ENCODE measurements at places on chromosomes 6 and 20.

DNA sequence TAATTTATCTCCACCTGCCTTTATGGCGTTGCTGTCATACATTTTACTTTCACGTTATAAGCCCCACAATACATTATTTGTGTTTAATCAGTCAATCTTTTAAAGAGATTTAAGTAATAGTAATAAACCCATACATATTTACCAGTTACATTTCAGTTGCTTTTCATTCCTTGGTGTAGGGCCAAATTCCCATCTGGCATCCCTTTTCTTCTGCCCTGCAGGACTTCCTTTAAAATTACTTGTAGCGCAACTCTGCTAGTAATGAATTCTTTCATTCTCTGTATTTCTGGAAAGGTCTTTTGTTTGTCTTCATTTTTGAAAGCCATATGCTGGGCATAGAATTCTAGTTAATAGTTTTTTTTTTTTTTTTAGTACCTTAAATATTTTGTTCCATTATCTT is 24.9 kb downstream of the ZNF334 start:
- DNase-seq = no peak

GRCh38 chr6:20906945-20907344 is 372.7 kb downstream of the CDKAL1 start:
- DNase-seq = no peak

- peak; percentile 59 for DNase-seq
Observed at GRCh38 chr6:24990236-24990845, 54.6 kb upstream of the RIPOR2 start.

- DNase-seq = no peak
Observed at GRCh38 chr20:46695892-46696291, 6.6 kb upstream of the TP53RK start.

- no peak for DNase-seq
Observed at GRCh38 chr6:156935000-156935399, 157.8 kb downstream of the ARID1B start.

- no peak for DNase-seq
Observed at GRCh38 chr20:63962426-63963347, 6.5 kb upstream of the UCKL1 start.

GRCh38 chr6:12477616-12478015 is 187.5 kb downstream of the EDN1 start:
- no peak for DNase-seq

GRCh38 chr20:19419396-19419795 is 207.0 kb downstream of the SLC24A3 start:
- no peak for DNase-seq

GRCh38 chr6:6803180-6803977 is 214.9 kb downstream of the LY86 start:
- DNase-seq = no peak

- no peak for DNase-seq
Observed at GRCh38 chr6:39321761-39322160, 741 bp downstream of the KCNK16 start.

DNA sequence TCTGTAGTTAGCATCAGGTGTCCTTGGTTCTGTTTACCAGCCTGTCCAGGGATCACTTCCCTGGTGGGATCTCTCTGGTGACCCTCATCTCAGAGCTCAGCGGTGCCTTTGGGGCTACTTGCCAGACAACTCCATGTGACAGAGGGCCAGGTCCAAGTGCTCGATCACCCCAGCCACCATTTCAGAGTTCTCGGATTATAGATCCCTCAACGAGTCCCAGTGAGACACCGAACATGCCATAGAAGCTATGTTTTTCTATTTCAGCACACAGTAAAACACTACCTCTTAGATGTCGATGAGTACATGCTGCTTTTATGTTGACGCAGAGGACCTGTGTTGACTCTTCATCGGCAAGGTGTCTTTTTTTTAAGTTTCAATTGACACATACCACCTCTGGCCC is 170.1 kb upstream of the AKAP12 start:
- DNase-seq = no peak

DNA sequence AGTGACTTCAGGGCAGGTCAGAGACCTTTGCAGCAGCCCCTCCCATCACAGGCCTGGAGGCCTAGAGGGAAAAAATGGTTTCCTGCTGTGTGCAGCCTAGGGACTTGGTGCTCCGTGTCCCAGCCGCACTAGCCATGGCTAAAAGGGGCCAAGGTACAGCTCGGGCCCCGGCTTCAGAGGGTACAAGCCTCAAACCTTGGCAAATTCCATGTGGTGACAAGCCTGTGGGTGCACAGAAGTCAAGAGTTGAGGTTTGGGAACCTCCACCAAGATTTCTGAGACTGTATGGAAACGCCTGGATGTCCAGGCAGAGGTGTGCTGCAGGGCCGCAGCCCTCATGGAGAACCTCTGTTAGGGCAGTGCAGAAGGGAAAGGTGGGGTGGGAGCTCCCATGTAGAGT is 34.0 kb downstream of the UBE3D start:
- DNase-seq = no peak

DNA sequence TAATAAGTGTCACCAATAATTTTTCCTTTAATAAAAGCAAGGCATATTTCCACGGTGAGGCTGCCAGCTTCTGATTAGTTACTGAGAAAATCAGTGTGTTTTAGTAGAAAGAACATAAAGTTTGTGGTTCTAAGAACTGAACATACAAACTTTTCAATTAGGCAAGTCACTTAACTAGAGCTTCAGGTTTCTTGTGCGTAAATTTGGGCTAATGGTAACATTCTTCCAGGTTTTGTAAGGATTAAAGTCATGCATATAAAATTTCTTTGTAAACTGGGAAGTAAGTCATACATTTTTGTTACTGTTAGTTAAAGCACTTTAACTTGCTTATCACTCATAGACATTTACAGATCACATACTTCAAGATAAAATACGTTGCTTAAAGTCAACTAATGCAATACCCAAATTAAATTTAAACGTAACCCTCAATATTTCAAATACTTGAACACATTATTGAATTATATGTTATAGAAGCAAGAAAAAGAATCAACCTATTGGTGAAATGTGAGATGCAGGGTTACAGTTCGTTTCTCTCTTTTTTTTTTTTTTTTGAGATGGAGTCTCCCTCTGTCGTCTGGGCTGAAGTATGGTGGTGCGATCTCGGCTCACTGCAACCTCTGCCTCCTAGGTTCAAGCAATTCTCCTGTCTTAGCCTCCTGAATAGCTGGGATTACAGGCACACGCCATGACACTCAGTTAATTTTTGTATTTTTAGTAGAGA is 327.3 kb upstream of the NOX3 start:
- DNase-seq = no peak

DNA sequence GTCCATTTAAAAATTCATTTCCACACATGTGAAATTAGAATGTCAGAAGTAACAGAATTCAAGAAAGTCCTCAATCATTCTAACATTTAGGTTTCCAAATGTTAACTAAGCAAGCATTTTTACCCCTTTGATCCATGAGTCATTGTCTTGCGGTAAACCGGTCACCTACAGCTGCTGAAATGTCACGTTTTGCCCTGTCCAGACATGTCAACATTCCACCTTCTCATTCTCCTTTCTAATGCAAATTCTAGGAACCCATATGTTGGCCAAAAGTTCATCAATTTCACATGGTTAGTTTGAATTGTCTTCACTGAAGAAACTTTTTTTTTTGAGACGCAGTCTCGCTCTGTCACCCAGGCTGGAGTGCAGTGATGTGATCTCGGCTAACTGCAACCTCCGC is 117.2 kb downstream of the IPCEF1 start:
- DNase-seq = no peak

DNA sequence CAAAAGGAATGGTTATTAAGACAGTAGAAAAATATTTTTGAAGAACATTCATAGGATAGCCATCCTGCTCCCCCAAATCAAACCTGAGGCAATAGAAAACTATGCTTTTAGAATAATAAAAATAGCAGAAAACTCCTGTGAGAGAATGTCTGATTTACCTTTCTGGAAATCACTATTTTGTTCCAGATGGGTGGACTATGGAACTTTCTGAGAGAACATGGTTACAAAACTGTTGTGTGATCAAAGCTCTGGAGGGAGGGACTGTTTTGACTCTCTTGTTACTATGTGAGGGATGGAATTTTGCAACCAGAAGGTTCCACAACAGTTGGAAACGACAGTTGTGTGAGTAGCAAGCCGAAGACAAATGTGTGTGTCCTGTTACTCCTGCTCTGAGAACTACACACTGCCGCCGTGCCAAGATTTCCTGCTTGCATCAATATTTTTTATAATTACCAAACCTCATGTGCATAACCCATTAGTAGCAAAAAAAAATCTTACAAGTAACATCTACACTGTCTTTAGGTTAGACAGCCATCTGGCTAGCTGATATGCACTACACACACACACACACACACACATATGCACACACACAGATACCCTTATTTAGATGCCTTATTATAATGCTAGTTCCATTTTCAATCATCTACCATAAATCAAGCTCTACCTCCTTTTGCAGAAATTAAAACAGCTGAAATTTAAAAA is 11.0 kb upstream of the HIVEP1 start:
- no peak for DNase-seq

DNA sequence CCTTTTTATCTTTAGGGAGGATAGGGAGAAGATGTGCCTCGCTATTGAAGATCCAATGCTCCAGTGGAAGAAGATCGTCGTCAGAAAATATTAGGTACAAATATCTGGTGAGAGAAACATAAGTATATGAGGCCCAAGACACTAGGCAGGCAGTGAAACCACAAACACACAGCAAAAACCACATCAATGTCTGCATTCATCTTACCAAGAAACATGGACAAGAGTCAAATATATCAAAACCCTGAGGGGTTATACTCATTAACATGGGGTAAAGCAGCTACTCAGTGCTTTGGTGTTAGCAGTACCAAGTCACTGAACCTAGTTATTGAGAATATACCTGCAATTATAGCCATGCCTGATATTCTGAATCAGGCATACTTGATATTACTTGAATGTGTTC is 101.4 kb upstream of the FAM184A start:
- DNase-seq = no peak

- no peak for DNase-seq
Observed at GRCh38 chr6:8192067-8192466, 89.7 kb upstream of the EEF1E1 start.

DNA sequence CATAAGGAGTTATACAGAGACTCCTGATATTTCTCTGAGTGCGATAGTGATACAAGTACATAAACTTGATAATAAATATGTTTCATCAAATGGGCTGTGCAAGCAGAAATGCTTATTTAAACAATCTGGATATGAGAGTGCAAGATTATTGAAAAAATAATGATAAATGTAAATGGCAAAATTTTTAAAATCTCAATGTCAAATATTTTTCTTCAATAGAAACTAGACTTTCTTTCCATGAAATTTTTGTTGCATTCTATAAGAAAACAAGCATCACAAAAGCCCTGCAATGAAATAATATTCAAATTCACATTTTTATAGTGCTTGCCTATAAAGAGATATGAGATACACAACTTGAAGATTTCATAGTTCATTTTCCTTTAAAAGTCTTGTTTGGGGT is 2.7 kb downstream of the PACRG start:
- no peak for DNase-seq

GRCh38 chr6:79416931-79417330 is 120.3 kb downstream of the LCA5 start:
- DNase-seq = no peak

- no peak for DNase-seq
Observed at GRCh38 chr20:23254034-23254433, 96.6 kb upstream of the NXT1 start.

DNA sequence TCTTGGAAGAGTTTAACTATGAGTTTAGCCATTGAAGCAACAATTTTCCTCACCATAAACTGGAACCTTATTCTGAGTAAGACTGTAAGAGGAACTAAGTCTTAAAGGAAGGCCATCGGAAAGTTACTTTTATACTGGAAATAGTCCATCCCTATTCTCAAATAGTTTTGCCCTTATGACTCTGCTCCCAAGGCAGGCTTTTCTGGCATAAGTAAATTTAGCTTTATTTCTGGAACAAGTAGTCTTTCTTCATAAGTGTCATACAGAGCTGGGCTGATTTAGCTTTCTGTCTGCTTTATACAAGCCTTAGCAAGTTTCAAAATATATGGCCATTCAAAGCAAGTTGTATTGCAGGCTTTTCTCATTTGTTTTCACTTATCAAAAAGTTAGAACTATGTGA is 328.1 kb downstream of the HACE1 start:
- DNase-seq = no peak

DNA sequence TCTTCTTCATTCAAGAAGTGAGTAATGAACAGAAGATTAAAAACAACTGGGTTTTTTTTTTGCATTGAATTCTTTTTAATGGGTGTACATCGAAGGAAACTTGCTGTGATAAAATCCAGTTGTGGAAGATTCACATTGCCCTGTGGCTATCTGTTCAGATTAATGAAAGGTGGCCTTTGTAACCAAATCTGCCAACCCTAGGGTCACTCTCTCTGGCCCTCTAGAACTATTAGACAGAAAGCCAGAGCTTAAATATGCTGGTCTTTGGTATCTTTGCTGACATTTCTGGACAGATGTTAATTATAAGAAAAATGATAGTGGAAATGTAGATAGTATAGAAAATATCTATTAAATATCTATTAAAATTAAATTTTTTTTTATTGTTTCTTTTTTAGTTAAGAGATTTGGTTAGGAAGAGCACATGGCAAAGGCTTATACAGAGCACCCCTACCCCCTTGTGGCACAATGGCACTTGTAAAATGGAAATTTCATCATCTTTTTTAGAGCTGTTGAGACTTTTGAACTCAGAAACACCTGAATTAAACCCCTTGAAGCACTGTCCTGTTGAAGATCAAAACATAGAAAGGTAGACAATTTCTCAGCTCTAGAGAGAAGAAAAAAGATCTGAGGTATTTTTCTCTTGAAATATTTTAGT is 572.5 kb downstream of the PKHD1 start:
- DNase-seq = no peak

GRCh38 chr20:8854571-8854970 is 214.3 kb upstream of the PLCB4 start:
- no peak for DNase-seq

DNA sequence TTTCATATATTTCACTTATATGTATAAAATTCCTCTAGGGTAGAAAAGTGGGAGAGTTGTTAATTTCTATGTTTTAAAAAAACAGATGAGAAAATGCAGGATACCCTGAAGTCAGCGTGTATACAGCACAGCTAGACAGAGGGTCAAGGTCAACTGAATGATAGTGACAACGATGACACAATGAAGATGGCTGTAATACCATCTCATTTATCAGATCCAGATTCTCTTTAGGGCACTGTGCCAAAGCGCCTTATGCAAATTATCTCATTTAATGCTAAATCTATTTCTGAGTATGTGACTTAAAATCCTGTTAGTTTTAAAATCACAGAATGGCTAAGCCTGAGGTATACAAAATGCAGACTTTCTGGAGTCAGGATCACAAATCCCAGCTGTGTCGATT is 431.4 kb upstream of the RUNX2 start:
- DNase-seq = no peak

- no peak for DNase-seq
Observed at GRCh38 chr20:57289391-57290177, 23.1 kb upstream of the BMP7 start.

GRCh38 chr20:56369179-56369578 is 10.4 kb downstream of the FAM210B start:
- no peak for DNase-seq

GRCh38 chr6:151269321-151269995 is 29.7 kb downstream of the AKAP12 start:
- no peak for DNase-seq

GRCh38 chr20:47950124-47950912 is 165.0 kb upstream of the SULF2 start:
- no peak for DNase-seq
